G401 (cell line): ENCODE measurements at places on chromosomes 2 and 18. TPM values are rescaled to one million over a fixed set of nuclear protein-coding genes. Genes with fewer than 3 reads are reported as not detected.

GRCh38 chr2:70008290-70008689 is 46.9 kb upstream of the ASPRV1 start:
- DNase-seq = no peak

- DNase-seq = no peak
These were observed 578.7 kb upstream of the NETO1 start for GRCh38 chr18:73446502-73446901.

DNA sequence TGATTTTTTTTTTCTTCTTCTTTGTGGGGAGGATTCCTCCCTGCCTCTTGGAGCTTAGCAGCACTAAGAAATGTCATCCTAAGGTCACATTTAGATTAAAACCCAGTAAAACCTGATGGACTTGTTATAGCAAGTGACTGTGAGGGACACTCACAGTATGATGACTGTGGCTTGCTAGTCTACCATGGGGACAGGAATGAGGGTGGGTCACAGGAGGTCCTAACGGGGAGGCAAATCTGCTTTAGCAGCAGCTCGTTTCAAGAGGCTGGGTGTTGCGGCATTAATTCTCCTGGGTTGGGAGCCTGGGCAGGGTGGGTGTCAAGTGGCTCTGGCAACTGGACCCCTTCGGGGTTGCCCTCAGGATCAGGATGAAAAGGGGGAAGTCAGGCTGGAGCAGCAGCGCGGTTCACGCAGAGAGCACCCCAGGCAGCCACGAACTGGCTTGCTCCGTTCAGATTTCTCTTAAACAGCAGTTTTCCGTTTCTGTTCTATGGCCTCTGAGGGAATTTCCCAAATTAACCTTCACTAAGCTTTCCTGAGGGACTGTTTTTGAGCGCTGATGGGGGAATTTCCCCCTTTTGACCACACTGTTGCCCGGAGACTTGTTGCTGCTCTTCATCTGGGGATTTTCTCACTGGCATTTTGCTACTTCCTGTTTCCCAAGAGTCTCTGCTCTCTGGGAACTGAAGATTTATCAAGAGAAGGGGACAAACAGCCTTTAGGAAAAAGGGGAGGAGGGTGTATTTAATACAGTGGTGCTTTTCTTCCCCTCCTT is 59.8 kb upstream of the PELI1 start:
- DNase-seq = no peak

- no peak for DNase-seq
These were observed 5.6 kb downstream of the KCNE4 start for GRCh38 chr2:223057569-223057968.

- DNase-seq = no peak
These were observed 337.1 kb downstream of the NRXN1 start for GRCh38 chr2:50694798-50695197.

GRCh38 chr2:65486282-65486681 is 53.9 kb upstream of the SPRED2 start:
- no peak for DNase-seq

GRCh38 chr2:60394463-60394862 is 159.0 kb downstream of the BCL11A start:
- DNase-seq = no peak

GRCh38 chr2:24083567-24084385 is 858 bp downstream of the TP53I3 start:
- peak; percentile 56 for DNase-seq

DNA sequence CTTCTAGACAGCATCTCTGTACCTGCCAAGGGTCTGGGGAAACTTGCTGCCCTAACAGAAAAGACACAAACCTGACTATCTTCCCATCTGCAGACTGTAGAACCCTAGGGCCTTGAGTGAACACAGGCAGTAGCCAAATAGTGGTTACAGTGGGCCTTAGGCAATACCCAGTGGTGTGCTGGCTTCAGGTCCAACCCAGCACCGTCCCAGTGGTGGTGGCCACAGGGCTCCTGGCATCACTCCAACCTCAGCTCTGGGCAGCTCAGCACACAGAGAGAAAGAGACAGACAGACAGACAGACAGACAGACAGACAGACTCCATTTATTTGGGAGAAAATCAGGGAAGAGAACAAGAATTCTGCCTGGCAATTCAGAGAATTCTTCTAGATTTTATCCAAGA is 29.3 kb upstream of the UPP2 start:
- no peak for DNase-seq

DNA sequence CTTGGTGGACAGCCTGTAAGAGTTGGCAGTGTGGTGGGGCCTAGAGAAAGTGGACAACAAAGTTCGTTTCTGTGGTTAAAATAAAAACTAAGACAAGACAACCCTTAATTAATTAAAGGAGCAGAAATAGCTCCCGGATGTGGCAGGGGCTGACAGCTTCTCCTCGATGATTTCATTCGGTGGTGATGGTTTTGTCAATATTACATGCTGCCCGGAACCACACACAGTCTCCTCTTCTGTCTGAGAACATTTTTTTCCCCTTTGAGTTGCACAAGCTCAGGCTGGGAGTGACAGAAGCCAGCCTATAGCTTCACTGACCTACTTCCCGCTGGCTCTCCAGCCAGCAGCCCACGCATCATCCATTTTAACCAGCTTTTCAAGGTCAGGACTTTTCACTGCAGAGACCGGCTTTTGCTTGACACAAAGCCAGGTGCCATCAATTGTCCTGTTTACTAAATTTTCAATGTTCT is 378.8 kb downstream of the SLC4A3 start:
- peak; percentile 16 for DNase-seq

DNA sequence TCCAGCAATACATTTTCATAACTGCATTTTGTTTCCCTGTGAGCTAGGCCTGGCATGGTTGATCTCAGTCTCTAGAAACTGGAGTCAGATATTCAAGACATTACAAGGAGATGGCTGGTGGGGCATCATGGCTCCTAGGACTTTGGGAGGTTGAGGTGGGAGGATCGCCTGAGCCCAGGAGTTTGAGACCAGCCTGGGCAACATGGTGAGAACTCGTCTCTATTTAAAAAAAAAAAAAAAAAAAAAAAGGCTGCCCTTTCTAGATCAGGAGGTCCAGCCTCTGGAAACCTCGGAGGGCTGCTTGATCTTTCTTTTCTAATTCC is 362 bp upstream of the VAMP8 start:
- DNase-seq = no peak

DNA sequence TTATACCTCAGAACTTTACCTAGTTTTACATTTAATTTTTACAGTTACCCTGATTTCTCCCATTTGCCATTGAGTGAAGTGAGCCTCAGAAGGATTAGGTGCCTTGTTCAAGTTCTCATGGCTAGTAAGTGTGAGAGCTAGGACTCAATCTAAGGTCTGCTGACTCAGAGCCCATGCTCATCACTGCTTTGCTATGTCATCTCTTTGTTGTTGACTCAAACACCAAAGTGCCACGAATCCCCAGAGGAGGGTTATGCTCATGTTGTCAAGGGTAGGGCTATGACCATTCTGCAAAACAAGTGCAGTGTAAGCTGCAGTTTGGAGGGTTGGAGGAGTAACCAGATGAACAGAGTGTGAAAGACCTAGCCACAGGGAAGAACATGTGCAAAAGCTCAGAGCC is 185.4 kb upstream of the SKOR2 start:
- no peak for DNase-seq

- DNase-seq = no peak
These were observed 220.7 kb downstream of the PTH2R start for GRCh38 chr2:208627110-208627884.

DNA sequence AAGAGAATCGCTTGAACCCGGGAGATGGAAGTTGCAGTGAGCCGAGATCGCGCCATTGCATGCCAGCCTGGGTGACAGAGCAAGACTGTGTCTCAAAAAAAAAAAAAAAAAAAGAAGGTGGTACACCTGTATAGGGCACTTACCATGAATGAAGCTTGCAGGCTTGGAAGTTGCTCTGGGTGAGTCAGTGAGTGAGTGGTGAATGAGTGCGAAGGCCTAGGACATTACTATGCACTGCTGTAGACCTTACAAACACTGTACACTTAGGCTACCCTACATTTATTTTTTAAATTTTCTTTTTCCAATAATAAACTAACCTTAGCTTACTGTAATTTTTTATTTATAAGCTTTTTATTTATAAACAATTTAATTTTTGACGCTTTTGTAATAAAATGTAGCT is 78.4 kb upstream of the ATG16L1 start:
- no peak for DNase-seq

DNA sequence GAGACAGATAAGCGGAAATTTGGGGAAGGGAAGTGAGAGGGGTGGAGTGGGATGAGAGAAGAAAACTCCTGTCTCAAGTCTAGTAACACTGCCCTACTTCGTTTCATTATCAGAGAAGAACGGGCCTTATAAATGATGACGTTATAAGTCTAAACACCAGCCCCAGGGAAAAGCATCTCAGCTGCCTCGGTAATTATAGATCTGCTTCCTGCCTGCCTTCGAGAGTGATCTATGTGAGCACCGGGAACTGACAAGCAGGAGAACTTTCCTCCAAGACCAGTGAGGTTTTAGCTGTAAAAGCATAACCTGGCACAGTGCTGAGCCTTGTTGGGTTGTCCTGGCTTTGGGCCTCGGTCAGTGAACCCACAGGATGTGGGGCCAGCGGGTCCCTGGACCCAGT is 227.9 kb upstream of the SIX2 start:
- DNase-seq = no peak

DNA sequence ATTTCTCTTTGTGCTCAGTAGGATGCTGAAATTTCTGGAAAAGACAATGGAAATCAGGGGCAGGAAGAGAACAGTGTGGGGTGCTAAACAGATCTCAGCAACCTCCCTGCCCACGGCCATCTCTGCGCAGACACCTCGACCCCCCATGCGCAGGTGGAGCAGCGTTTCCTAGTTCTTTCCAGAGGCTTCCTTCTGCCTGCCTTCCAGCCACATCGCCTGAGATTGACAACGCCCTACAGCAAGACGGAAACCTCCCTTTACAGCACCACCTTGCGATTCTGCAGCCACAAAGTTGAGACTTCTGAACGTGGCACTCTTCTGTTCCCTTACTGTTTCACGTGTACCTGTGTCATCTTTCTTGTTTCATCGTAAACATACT is 31.4 kb upstream of the CASP8 start:
- no peak for DNase-seq

GRCh38 chr2:181678861-181679543 is 1.3 kb downstream of the NEUROD1 start:
- DNase-seq = peak; percentile 67

- DNase-seq = no peak
These were observed 132.2 kb downstream of the SPTBN1 start for GRCh38 chr2:54588244-54588899.

DNA sequence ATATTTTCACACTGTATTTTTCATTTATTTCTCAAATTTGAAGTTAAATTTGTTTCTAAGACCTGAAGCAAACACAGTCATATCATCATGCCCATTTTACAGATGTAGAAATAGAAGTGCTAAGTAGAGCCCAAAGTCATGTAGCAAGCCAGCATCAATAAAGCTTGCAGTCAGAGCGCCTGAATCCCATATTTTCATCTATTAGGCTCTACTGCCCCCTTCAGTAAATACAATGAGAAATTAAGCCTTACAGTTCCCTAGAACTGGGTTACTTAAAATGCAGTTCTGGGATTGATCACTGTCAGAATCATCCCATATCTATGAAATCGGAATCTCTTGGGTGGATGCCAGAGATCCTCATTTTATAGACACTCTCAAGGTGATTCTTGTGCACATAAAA is 419.9 kb downstream of the TGIF1 start:
- DNase-seq = peak; percentile 88

GRCh38 chr2:71129114-71129901 is 721 bp downstream of the MCEE start:
- DNase-seq = peak; percentile 26

DNA sequence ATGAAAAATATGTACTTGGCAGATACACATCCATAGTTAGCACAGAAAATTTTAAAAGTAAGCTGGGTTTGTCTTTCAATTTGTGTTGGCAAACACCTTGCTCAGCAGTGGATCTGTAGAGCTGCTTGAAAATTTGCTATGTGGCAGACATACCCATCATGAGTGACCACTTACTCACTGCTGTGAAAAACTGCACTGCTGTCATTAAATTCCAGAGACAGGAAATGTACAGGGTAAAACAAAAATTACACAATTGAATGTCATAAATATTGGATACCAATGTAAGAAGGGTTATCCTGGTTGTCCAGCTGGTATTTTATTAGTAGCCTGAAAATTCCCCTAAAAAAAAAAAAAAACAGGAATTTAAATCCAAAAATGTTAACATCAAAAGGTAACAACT is 24.5 kb downstream of the NIF3L1 start:
- no peak for DNase-seq

Gene SLC11A1
- 0.12 and 0.27 TPM in 2 replicates for total RNA-seq

Gene DPP10
- total RNA-seq = not detected in 2 replicates

Gene TXNDC2
- total RNA-seq = 0.06 TPM in 1 of 2 replicates, not detected in the other

Gene SSB
- 110 and 159 TPM in 2 replicates for total RNA-seq

Gene DSC1
- total RNA-seq = not detected in 2 replicates

Gene SERPINB4
- total RNA-seq = not detected in 2 replicates

Gene GREB1L
- total RNA-seq = 7.6 and 11.7 TPM in 2 replicates

Gene CYTIP
- total RNA-seq = not detected in 2 replicates

Gene KCNF1
- 1.5 and 1.9 TPM in 2 replicates for total RNA-seq

Gene RBKS
- 1.1 and 1.3 TPM in 2 replicates for total RNA-seq

Gene TM4SF20
- not detected in 2 replicates for total RNA-seq

Gene PLB1
- total RNA-seq = under 0.01 and 2.4 TPM in 2 replicates
